ENCODE measurements at places on chromosomes 16 and 17.
A peak's percentile ranks its signal among the peaks of the same experiment; 100 is the strongest.

GRCh38 chr17:28908640-28909167 lies 5.8 kb upstream of the DHRS13 start:
- DNase-seq = no peak

GRCh38 chr16:53449816-53450517 lies 15.7 kb downstream of the RBL2 start:
- DNase-seq = no peak

DNA sequence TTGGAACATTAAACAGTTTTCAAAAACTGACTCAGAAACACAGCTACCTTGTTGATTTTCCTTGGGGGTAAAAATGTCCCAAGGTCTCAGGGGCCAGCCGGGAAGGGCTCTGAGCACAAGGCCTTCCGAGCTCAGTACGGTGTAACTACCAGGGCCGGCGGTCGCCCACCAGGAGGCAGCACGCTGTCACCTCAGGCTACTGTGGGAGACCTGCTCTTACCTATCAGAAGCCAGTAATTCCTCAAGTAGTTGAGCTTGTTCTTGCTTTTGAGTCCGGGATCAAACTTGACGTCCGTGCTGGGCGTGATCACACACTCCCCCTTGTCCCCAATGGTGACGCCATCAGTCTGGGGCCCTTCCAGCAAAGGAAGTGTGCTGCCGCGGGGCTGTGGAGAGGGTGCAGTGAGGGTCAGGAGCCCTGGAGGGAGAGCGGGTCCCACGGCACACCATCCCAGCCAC lies 43.4 kb upstream of the ICAM2 start:
- peak; percentile 39 for DNase-seq

DNA sequence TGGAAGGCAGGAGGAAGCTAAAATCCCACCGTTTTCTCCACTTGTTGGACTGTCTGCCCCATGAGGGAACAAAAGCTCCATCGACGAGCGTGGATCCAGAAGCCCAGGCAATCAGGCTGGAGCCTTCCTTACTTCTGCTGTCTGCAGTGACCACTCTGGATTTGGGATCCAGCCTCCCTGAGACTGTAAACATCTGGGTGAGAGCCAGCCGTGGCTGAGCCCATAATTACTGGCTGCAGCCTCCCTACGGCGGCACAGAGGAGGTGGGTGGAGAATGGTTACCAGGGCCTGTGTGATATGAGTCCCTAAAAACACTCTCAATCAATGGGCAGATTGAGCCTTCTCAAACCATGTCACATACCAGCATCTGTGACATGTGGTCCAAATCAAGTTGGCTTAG lies 158.2 kb downstream of the FOXL1 start:
- DNase-seq = no peak

DNA sequence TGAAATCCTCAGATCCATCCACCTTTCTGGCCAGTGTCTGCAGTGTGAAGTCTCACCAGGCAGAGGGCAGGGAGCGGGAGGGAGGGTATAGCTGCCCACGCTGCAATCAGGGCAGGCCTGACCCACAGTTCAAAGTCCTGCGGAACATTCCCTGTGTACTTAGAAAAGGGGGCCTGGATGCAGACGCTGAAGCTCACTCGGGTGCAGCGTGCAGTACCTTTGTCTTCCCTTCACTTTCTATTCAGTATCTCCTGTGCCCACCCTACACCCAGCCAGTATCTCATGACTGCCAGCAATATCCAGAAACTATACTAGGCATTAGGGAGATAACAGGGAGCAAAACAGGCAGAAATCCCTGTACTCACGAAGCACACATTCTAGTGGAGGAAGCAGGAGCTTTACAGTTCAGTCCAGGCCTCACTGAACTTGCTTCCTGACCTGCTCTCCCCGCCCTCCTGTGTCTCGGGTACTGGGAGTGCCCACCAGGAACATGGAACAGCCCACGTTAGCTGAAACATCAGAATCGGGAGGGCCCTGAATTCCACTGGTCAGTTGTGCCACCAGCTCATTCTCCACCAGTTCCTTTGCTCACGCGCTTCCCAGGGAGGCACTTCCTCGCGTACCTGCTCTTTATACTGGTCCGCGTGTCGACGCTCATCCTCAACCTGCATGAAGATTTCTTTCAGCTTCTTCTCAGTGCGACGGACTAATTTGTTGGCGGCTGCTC lies 42.2 kb downstream of the NDEL1 start:
- DNase-seq = no peak

DNA sequence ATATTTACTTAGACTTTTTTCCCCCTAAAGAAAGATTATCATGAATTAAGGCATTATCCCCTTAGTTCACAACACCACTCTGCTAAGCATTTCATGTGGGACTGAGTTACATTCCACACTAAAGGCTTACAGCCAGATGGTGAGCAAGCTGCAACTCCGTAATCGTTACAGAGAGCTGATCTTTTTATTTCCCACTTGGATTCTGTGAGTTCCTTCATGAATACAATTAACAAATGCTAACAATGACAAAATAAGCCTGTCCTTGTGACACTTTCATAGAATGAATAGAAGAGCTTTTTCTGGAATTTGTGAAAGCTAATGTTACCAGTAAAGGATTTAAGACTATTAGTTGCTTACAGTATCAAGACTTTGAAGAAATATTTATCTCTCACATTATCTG lies 8.7 kb downstream of the OGFOD1 start:
- no peak for DNase-seq

- no peak for DNase-seq
Measured at GRCh38 chr17:34820248-34820801, 140.9 kb downstream of the CCT6B start.

GRCh38 chr16:10280262-10281170 lies 98.3 kb upstream of the GRIN2A start:
- DNase-seq = no peak

GRCh38 chr16:10048850-10049249 lies 133.4 kb downstream of the GRIN2A start:
- DNase-seq = no peak

DNA sequence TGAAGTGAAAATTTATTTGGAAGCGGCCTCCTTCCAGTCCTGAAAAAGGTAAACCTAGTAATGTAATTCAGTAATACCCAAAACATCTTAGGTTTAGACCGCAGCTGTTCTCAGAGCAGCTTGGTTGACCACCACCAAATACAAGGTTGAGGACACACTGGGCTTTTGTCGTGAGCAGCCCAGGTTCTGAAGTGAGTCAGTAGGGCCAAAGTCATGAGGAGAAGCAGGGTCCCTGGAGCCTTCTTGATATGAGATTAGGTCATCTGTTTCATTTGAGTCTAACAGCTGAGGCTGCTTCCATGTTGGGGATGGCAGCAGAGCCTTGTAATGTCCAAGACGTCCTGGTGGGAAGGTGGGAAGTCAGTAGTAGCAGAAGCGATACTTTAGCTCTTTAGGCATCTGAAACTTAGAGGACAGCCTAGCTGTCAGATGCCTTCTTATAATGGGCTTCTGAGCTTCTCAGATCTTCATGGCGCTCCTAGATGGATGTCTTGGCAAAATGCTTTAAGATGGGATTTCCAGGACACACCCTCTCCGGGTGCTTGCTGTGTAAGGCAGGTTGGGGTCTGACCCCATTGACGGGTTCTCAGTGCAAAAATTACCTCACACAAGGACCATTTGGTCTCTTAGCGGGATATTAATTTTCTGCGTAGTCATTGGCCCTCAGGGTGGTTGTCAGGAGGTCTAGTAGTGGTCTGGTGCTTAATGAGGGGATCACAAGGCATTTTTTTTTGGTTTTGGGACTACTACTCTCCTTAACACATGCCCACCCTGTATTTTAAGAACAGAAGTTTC lies 2.4 kb downstream of the ALKBH5 start:
- no peak for DNase-seq

DNA sequence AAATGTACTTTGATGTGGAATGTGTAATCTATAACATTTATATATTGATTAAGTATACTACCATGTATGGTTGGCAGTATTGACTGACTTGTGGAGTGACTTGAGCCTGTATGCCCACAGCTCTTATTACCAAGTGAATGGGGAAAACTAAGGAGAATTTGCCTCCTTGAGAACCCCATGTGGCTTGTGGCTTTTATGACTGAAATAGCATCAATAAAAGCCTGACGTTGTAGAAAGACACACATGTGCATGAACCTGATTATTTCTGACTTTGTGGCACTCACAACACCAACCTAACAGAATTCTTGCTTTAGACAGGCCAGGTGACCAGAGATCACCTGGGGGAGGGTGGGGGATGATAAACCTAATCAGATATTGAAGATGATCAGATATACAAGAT lies 2.1 kb upstream of the LRRC75A start:
- DNase-seq = no peak

DNA sequence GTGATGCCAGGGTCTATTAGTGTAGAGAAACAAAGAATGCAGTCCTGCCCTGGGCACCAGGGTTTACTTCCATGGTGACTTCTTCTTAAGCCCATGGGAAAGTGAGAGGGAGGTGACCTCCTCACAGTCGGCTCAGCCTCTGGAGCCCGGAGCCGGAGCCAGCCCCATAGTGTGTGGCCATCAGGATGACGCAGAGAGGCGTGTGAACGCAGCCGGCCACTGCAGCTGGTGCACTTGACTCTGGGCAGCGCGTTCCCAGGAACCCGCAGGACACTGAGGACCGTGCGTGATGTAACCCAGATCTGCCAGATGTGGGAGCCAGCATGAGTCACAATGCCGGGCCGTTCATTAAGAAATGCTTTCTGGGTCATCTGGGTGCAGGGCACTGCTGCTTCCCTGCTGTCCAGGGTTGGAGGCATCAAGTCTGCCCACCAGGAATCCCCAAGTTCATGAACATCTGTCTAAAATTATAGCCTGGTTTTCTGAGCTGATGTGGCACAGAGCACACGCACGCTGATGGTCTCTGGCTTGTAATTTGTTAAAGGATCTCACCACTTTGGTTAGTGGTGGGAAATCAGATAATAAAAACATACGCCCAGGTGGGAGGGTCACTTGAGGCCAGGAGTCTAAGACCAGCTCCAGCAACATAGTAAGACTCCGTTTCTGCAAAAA lies 114.1 kb downstream of the PITPNC1 start:
- no peak for DNase-seq

GRCh38 chr16:75121949-75122568 lies 5.5 kb upstream of the LDHD start:
- no peak for DNase-seq

DNA sequence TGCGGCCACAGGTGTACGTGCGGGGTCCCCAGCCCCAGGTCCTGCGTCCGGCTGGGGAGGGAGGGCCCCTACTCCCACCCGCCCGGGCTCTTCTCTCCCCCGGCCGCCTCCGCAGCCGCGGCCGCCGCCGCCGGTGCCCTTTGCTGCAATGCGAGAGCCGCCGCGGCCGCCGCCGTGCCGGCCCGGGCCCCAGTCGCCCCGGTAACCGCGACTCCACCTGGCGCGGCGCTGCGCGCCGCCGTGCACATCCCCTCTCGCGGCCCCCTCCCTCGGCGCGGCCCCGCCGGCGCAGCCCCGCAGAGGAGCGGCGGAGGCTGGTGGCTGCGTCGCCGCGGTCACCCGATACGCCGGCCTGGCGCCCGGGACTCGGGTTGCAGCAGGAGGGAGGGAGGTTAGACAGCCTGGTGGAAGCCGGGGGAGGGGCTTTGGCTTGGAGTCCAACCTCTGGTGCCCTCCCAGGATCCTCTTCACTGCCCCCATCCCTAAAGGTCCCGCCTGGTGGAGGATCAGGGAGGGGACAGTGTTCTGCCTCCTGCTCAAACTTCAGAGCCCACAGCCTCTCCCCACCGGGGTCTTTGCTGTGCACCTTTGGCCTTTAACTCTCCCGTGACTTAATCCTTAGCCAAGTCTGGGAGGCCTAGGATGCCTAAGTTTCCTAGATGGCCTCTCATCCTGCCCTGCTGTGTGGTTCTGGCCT lies 32.9 kb downstream of the SRCIN1 start:
- DNase-seq = no peak

DNA sequence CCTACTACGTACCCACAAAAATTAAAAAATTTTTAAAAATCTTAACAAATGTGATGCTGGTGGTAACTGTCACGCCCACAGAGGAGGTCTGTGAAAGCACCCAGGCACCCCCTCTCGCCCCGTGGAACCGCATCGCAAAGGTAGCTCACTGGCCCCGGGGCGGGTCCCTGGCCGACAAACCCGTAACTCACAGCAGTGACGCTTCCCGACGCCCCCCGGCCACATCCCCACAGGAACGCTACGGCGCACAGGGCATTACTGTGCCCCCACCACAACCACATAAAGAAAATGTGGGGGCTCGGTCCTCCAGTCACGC lies 366 bp downstream of the ANKS3 start:
- peak; percentile 8 for DNase-seq

GRCh38 chr17:50056217-50056960 lies 479 bp downstream of the ITGA3 start:
- DNase-seq = peak; percentile 20

- DNase-seq = no peak
Measured at GRCh38 chr16:84032458-84033178, 10.0 kb downstream of the SLC38A8 start.

GRCh38 chr16:47262938-47263337 lies 119.2 kb upstream of the NETO2 start:
- no peak for DNase-seq

GRCh38 chr17:30958187-30958586 lies 12.7 kb upstream of the RNF135 start:
- no peak for DNase-seq

DNA sequence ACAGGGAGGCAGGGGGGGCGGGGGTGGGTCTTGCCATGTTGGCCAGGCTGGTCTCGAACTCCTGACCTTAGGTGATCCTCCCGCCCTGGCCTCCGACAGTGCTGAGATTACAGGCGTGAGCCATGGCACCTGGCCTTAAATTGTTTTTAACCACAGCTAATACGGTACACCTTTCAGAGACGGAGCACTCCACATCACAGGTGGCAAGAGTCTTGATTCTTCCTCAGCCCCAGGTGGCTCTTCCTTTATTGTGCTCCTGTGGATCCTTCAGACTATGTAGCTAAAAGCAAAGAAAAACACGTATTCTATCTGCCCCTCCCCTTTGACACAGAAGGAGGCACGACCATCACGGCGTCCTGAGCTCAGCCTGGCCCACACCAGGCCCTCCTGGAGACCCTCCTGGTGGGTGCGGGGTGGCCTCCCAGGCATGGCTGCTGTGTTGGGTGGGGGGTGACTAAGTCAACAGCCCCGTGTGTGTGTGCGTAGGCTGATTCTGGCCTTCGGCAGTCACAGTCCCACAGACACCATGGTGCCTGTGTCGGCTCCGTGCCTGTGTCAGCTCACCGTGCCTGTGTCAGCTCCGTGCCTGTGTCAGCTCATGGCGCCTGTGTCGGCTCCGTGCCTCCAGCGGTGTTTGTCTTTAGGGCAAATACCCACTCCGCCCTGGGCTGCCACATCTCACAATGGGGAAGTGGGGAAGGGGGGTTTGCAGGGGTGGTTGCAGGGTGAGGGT lies 10.8 kb upstream of the SECTM1 start:
- no peak for DNase-seq

GRCh38 chr17:16928406-16929034 lies 43.4 kb downstream of the TNFRSF13B start:
- no peak for DNase-seq

GRCh38 chr16:19822533-19822932 lies 62.1 kb downstream of the GPRC5B start:
- no peak for DNase-seq

GRCh38 chr17:33640629-33641028 lies 347.5 kb upstream of the ASIC2 start:
- DNase-seq = no peak

DNA sequence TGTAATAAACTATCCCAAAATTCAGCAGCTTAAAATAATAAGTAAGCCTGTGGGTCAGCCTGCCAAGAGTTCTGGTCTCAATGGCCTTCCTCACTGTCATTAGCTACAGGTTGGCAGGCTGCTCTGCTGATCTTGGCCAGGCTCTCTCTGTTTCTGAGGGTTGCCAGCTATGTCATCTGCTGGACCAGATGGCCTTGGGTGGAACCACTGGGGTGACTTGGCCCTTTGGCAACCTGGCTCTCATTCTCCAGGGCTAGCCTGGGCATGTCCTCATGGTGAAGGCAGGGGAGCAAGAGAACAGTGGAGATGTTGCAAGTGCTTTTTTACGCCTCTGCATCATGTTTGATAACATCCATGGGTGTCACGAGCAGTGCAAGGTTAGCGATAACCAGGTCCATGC lies 13.9 kb downstream of the ITGAM start:
- no peak for DNase-seq

Data from activated gamma-delta T cell treated with anti-CD3 and anti-CD28 coated beads, Interleukin-2, amount 50 U/mL, for 16 hours (primary cell).